Stimulated activated naive CD4-positive, alpha-beta T cell (primary cell): ENCODE measurements at places on chromosomes 7 and 10.

GRCh38 chr7:158414486-158414961 is 173.1 kb downstream of the PTPRN2 start:
- DNase-seq: no peak

DNA sequence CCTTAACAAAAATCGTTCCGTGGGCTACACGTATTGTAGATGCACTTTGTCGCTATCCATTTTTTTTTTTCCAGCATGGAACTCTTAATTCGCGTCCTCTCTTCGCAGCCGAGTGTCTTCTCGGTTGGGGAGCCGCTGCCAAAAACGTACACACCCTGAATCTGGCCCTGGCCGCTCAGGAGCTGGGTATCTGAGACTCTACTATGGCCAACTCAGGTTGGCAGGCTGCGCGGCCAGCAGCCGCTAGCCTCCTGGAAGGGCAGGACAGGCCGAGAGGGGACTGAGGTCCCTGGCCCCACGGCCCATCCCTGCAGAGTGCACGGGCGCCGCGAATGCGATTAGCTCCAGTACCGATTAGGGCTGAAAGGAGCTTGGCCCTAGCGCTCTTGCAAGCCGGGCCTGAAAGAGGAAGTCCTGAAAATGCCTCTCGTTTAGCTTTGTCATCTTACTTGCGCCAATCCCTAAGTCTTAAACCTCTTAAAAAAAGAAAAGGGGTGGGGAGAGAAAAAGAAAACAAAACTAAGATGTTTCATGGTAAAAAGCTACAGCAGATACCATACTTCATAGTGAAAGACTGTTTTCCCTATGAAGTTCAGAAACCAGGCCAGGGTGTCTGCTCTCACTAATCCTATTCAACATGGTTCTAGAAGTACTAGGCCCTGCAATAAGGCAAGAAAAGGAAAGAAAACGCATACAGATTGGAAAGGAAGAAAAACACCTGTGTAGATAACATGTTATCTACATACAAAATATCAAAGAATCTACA is 113.2 kb upstream of the RHEB start:
- peak; percentile 40 for DNase-seq

DNA sequence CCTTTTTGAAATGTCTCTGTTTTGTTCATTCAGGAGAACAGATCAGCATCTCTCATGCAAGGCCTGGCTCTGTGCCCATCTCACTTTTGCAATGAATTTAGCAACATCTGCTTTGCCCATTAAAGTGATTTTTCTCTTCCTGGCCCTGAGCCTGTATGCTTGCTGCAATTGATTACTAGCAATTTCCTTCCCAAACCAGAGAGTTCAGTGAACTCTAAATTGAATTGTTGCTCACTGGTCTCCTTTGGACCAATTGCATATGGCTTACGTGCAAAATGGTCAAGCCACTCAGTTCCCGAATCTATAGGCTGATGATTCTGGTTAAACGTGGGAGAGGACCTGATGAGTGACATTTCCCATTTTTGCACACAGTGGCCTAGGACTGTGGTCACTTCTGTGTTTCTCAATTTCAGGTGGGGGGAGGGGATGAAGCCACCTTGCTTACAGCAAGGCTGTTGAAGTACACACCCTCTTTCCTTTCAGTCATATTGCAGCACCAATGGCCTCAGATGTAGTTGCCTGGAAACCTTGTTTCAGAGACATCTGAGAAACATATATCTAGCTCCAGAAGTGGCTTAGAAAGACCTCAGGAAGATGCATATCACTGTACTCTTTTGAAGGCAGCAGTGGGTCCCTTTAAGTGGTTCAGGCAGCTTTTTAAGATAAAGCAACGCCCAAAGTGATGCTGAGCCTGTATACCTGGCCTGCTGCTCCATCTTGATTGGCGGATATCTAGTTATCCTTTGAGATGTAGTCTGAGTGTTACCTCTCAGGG is 201.4 kb downstream of the PTEN start:
- DNase-seq: peak; percentile 45

- no peak for DNase-seq
These were observed 51.9 kb downstream of the GNAT3 start for GRCh38 chr7:80459776-80460510.

GRCh38 chr7:149297034-149297755 is 35.2 kb downstream of the ZNF783 start:
- no peak for DNase-seq

- DNase-seq: no peak
These were observed 2.5 kb upstream of the LFNG start for GRCh38 chr7:2517026-2517425.

GRCh38 chr7:29288181-29289091 is 93.9 kb downstream of the CHN2 start:
- DNase-seq: no peak

- no peak for DNase-seq
These were observed 201.8 kb downstream of the LHFPL3 start for GRCh38 chr7:104530251-104530650.

DNA sequence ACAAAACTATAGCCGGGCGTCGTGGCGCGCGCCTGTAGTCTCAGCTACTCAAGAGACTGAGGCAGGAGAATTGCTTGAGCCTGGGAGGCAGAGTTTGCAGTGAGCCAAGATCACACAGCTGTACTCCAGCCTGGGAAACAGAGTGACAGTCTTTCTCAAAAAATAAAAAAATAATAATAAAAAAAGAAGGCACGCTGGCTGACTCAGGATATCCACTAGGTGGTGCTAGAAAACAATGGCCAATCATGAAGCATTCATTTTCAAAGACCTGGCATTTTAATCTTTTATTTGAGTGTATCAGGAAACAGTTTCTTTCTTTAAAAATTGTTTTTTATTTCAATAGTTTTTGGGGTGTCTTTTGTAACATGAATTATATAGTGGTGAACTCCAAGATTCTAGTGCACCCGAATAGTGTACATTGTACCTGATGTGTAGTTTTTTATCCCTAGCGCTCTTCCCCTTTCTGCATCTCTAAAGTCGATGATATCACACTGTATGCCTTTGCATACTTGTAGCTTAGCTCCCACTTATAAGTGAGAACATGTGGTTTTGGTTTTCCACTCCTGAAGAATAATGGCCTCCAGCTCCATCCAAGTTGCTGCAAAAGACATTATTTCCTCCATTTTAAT is 88.6 kb downstream of the LYZL1 start:
- no peak for DNase-seq

- no peak for DNase-seq
These were observed 175.5 kb upstream of the ZMIZ1 start for GRCh38 chr10:78893217-78893616.

- no peak for DNase-seq
These were observed 238.7 kb downstream of the SEC23IP start for GRCh38 chr10:120131183-120131582.

DNA sequence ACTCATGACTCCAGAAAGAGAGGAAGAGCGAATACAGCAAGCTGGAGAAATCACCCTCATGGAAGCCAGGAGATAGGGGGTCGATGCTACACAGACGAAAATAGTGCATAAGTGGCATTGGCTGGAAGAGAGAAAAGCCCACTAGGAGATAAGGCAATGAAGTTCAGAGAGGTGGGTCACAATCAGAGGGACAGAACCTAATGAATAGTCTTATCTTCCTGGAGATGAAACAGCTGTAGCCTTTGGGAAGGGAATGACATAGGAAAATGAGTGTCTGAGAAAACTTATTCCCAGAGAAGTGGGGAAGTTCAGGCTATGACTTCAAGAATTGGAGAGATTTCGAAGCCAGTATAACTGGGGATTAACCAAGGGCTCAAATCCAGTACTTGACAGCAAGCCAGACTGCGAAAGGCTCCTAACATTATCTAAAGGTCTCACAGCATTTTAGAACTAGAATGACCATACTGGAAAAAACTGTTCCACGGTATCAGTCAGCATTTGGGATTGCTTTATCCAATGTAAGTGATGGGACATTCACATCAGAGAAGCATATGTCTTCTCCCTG is 211.1 kb downstream of the ZNF365 start:
- no peak for DNase-seq

- no peak for DNase-seq
These were observed 580.5 kb downstream of the INHBA start for GRCh38 chr7:41122256-41122987.

GRCh38 chr10:71998840-71999194 is 34.6 kb downstream of the CHST3 start:
- no peak for DNase-seq

DNA sequence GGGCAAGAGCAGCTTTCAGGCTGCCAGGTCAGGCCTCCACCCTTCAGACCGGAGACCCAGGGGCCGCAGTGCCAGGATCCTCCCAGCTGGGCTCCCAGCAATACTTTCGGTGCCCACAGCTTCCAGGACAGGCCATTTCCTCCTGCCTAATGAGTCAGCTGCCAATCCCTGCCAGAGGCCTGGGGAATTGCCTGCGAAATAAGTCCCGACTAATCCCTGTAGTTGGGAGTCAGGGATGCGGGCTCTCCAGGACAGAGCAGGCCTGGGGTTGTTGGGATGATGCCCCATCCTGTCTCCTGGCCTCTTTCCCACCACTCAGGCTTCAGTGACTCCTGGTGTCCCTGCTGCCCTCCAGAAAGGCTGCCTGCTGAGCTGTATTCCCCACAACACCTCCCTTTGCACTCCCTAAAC is 143.5 kb upstream of the UNC5B start:
- no peak for DNase-seq

DNA sequence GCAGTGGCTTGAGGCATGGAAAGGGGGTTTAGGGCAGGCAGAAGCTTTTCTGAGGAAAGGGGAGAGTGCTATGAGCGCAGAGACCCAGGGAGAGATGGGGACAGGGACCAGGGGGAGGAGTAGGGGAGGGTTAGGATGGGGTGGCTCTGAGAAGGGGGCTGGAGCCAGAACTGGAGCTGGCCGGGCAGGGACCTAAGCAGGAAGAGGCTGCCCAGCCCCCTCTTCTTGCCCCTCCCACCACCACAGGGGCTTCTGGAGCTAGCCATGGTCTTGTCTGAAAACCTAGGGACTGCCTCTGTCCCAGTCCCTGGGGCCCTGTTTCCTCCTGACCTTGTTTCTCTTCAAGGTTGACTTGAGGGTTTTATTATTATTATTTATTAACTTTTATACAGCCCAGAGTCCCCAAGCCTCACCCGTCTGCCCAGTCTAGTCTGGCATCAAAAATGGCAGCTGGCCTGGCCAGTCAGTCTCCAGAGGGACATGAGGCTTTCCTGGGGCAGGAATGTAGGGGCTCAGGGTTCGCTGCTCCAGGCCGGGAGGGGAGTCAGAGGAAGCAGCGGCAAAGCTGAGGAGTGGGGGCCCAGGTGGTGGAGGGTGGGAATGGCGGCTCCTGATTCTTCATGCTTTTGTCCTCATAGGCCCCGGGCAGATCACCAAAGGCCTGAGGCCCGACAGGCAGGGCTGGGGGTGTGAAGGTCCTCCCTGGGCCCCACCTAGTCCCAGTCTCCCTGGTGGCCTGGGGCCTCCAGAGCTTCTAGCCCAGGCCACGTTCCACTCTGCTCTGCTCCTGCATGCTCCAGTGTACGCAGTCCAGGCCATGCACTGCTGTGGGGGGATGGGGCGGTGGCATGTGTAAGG is 5.7 kb downstream of the TRIM8 start:
- no peak for DNase-seq

GRCh38 chr7:55400191-55400590 is 35.1 kb downstream of the LANCL2 start:
- no peak for DNase-seq

DNA sequence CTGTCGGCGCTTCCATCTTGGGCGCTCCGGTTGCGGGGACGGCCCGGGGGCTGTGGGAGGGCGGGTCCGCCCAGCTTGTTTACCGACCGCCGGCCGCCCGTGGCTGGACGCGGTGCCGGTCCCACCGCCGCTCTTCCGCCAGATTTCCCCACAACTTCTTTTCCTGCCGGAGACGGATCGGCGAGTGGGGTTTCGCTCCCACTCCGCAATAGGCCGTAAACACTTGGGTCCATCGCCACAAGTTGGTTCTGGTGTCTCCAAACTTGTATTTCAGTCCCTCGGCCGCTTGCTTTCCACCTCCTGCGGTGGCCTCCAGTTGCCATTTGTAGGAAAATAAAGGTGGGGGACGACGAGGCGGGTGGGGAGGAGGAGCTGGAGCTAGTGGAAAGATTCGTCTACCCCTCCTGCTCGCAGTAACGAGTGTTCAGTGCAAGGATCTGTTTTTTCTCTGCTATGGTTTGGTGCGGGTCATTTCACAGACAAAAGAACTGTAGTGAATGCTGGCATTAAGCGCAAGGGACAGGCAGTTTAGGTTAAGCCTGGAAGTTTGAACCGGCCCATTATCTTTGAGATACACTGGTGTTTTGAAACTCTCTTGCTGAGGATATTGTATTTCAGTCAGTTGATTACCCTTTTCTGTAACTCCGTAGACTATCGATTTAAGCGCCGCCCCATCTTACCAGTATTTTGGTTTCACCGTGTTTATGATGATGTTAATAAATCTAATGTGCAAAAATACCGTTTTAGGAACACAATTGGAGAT is 24.3 kb upstream of the ZRANB1 start:
- DNase-seq: peak; percentile 36

DNA sequence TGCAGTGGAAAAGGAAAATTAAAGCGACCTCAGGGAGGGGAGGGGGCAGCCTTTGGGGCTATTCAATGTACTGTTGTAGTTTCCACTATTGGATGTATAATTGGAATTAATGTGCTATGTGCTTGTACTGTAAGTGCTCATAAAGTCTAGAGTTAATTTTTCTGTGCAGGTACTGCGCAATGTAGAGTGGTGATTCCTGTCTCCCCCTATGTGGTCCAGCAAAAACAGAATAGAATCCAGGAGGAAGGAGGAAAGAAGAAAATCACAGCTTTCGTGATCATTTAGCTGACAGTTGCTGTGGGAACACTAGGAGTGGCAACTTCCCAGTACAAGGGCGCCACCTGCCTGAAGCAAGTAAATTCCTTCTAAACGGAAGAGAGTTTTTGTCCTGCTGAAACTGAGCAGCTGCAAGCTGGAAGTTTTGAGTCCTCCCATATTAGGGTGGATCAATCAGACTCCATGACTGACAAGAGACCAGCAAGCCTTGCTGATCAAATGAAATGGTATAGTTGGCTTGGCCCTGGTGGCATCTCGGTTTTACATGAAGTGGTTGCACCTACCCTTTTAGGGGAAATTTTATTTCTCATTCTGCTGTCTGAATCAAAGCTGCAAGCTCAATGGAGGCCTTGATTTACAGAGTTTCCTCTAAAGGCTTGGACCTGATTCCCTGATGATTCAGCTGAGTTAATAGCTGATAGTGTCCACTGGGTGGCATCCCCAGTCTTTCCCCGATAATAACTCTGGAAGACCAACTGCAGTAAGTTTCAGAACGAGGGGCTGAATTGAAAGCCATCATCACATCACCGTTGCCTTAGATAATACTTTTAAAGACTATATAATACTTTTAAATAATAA is 299.8 kb downstream of the HGF start:
- DNase-seq: no peak

- no peak for DNase-seq
These were observed 25.7 kb upstream of the LRRC4 start for GRCh38 chr7:128056901-128057300.

- DNase-seq: no peak
These were observed 159.9 kb downstream of the ZNF365 start for GRCh38 chr10:62534031-62534430.

- DNase-seq: no peak
These were observed 51.7 kb upstream of the SORCS3 start for GRCh38 chr10:104589431-104589830.

- no peak for DNase-seq
These were observed 3.1 kb downstream of the C1GALT1 start for GRCh38 chr7:7185371-7185989.

- DNase-seq: no peak
These were observed 35.0 kb upstream of the ZNF746 start for GRCh38 chr7:149532654-149533053.
